A549 (cell line): ENCODE measurements at places on chromosomes 7 and 10.

DNA sequence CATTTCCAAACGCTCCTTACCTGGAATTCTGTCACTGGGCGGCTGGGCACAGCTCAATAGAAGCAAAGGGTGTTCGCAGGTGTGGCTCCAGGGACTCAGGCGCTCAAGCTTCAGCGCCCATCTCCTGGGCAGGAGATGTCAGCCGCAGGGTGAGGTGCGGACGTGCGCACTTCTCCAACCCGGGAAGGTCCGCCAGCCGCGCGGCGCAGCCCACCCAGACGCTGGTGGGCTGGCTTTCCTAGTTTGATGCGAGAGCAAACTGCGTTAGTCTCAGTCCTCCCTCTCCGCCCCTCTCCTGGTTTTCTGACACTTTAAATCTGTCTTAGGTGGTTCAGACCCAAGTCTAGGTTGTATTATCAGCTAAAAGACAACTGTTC is 267 bp downstream of the CALCR start:
- no peak for DNase-seq

DNA sequence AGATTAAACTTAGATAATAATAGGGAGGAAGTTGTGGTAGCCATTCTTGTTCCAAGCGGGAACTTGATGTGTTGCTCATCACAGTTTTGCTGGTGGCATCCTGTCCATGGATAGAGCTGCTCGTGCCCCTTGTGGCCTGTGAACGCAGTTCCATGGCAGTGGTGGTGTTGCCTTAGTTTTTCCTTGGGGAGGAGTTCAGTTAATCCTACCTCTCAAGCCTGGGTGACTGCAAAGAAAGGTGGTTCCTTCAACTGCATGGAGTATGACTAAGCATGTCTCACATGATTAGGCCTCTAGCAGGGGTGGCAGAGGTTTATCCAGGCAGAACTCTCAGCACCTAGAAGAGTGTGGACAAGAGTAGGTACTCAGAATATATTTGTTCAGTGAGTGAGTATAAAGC is 99.7 kb downstream of the MAPK8 start:
- peak; percentile 2 for DNase-seq

DNA sequence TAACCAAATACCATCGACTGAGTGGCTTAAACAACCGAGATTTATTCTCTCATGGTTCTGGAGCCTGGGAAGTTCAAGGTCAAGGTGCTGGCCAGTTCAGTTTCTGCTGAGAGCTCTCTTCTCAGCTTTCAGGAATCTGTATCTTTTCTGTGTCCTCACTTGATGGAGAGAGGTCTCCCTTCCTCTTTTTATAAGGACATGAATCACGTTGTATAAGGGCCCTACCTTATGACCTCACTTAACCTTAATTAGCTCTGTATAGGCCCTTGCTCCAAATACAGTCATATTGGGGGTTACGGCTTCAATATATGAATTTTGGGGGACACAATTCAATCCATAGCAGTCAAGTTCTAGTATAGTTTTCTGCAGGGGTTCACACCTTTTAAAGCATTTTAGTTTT is 135.2 kb upstream of the ADO start:
- no peak for DNase-seq

GRCh38 chr7:150377635-150378034 is 1.5 kb upstream of the ZNF775 start:
- no peak for DNase-seq

- DNase-seq = no peak
Observed at GRCh38 chr10:59831658-59832503, 74.5 kb downstream of the CCDC6 start.

GRCh38 chr10:60299961-60300883 is 89.5 kb downstream of the ANK3 start:
- DNase-seq = no peak

DNA sequence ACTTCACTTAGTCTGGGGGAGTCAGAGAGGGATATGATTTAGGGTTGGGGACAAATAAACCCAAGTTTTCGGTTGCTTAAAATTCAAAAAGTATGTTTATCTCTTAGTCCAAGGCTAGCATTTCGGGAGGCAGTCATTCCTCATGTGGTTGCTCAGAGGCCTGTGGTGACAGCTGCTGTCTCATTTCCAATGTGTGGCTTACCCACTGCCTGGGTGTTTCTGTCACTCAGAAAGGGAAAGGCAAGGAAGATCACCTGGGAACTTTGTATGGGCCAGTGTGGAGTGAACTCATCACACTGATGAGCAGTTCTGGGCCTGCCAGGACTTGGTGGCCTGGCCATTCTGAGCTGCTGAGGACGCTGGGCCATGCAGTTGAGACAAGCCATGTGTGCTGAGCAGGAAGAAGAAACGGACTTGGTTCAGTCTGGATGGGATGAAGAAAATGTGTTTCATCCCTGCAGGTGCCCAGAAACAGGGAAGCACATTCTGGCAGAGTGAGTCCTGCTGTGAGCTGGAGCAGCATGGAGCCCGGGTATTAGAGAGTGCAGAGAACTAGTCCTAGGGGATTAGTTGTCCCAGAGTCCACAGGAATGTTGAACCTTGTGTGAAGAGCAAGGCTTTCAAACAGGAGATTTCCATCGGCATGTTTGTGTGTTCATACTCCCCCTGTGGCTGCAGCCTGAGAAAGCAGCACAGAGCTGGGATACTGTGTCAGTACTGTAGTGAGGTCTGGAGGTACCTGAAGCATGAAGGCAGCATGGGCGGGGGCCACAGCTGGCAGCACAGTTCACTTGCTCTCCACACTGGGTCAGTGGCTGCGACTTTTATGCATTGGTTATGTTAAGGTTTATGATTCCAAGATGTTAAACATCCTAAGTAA is 211.1 kb upstream of the IGFBP3 start:
- no peak for DNase-seq
